ENCODE measurements at places on chromosomes 12 and 14. TPM values are rescaled to one million over a fixed set of nuclear protein-coding genes. Genes with fewer than 3 reads are reported as not detected.

ITGB7 gene
- 0.37 TPM for total RNA-seq

SERPINA12 gene
- total RNA-seq, result not detected

IL23A gene
- not detected for total RNA-seq

OXA1L gene
- 52.9 TPM for total RNA-seq

C12orf50 gene
- not detected for total RNA-seq

CERS5 gene
- 40.0 TPM for total RNA-seq

PTPRB gene
- 0.55 TPM for total RNA-seq

PTGR2 gene
- 4.4 TPM for total RNA-seq

VRTN gene
- total RNA-seq, result not detected

WNT1 gene
- not detected for total RNA-seq

IL26 gene
- not detected for total RNA-seq

BHLHE41 gene
- 0.43 TPM for total RNA-seq

AVPR1A gene
- under 0.01 TPM for total RNA-seq

SCN8A gene
- total RNA-seq, result 12.7 TPM

PTCSC3 gene
- not detected for total RNA-seq

PLEKHD1 gene
- total RNA-seq, result under 0.01 TPM

ADGRD1 gene
- 10.2 TPM for total RNA-seq

EFS gene
- 3.1 TPM for total RNA-seq

PSME2 gene
- total RNA-seq, result 104 TPM

LIN7A gene
- 12.7 TPM for total RNA-seq

ZFHX2 gene
- total RNA-seq, result 0.14 TPM

TAS2R9 gene
- not detected for total RNA-seq

ITGA5 gene
- total RNA-seq, result 183 TPM

SLC25A21 gene
- 0.57 TPM for total RNA-seq

KRT74 gene
- total RNA-seq, result not detected

ESRRB gene
- not detected for total RNA-seq

KCNH3 gene
- total RNA-seq, result 0.09 TPM

TAS2R8 gene
- total RNA-seq, result not detected

MIP gene
- not detected for total RNA-seq

ARHGAP9 gene
- total RNA-seq, result 0.28 TPM

CLEC2B gene
- total RNA-seq, result 22.3 TPM

PTPRR gene
- 0.09 TPM for total RNA-seq

ETFBKMT gene
- 3.2 TPM for total RNA-seq

CMKLR1 gene
- total RNA-seq, result 0.14 TPM

OR6C2 gene
- total RNA-seq, result not detected

TMEM117 gene
- total RNA-seq, result 8.2 TPM

IL31 gene
- total RNA-seq, result not detected

GUCY2C gene
- not detected for total RNA-seq

P3H3 gene
- 105 TPM for total RNA-seq

COPZ1 gene
- total RNA-seq, result 129 TPM

OR4E2 gene
- total RNA-seq, result not detected
